ENCODE measurements at places on chromosomes 5 and 9.

GRCh38 chr9:112382501-112383364 lies 2.8 kb downstream of the HSDL2 start:
- no peak for DNase-seq

GRCh38 chr9:90842996-90843395 lies 41.4 kb downstream of the SYK start:
- no peak for DNase-seq

DNA sequence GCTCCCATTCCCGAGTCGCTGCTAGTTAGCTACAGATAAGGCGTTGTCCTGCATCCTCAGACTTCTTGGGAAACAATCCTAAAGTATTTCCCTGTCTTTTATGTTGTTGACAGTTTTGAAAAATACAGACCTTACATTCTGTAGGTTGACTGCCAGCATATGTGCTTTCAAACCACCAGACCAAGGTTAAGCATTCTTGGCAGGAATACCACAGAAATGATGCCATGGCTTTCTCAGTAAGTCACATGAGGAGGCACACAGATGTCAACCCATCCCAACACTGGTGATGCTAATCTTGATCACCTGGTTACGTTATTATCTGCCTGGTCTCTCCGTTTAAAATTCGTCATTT lies 871 bp downstream of the GLE1 start:
- no peak for DNase-seq

GRCh38 chr5:115389034-115389798 lies 92.8 kb upstream of the CCDC112 start:
- no peak for DNase-seq

DNA sequence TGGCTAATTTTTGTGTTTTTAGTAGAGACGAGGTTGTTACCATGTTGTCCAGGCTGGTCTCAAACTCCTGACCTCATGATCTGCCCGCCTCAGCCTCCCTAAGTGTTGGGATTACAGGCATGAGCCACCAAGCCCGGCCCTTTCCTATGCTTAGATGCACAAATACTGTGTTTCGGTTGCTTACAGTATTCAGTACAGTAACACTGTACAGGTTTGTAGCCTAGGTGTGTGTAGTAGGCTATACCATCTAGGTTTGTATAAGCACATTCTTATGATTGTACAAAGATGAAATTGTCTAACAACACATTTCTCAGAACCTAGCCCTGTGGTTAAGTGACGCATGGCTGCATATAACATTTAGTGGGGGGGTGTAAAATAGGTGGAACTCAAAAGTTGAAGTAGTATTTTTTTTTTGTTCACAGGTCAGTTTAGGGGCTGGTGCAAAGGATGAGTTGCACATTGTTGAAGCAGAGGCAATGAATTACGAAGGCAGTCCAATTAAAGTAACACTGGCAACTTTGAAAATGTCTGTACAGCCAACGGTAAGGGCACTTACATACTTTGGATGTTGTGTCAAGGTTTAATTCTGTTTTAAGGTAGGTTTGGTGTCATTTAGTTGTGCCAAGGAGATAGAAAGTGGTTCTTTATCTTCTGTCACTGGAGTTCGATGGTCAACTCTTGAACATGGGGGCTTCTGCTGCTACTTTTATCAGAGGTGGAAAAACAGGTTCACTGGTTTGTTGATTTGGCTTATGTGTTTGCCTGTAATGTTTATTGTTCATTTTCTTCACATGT lies 3.4 kb downstream of the NPM1 start:
- DNase-seq, result no peak
